ENCODE measurements at places on chromosomes 2 and 18.
A peak's percentile ranks its signal among the peaks of the same experiment; 100 is the strongest.

GRCh38 chr2:10303694-10304378 is 1.1 kb downstream of the HPCAL1 start:
- peak; percentile 69 for DNase-seq

GRCh38 chr2:236813766-236814165 is 244.1 kb downstream of the ACKR3 start:
- DNase-seq: no peak

DNA sequence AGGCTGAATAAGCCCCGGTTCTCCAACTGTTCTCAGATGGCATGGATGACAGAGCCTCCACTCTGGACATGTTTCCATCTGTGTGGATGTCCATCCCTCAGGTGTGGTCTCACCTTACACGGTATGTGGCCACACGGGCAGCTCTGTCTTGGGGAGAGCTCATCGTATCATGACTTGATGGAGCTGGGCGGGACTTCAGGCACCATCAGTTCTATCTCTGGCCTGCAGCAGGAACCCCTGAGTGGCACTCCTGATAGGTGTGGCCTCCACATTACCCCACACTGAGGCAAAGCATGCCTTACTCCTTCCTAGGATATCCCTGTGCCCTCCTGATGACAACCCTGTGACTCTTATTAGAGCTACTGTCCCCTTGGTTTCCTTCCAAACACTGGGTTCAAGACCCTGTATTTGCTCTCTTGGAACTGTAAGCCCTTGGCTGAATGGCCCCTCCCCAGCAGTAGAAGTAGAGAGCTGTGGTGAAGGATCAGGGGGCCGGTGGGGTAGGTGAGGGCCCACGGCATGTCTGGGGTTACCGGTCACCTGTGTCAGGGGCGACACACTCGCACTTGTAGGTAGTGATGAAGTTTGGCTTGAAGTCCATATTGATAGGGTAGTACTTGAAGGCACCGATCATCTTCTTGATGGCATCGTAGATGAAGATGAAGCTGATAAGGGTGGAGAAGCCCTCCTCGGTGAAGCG is 48.2 kb downstream of the MTHFD2 start:
- no peak for DNase-seq

- no peak for DNase-seq
Measured at GRCh38 chr2:101776172-101777043, 78.9 kb downstream of the MAP4K4 start.

DNA sequence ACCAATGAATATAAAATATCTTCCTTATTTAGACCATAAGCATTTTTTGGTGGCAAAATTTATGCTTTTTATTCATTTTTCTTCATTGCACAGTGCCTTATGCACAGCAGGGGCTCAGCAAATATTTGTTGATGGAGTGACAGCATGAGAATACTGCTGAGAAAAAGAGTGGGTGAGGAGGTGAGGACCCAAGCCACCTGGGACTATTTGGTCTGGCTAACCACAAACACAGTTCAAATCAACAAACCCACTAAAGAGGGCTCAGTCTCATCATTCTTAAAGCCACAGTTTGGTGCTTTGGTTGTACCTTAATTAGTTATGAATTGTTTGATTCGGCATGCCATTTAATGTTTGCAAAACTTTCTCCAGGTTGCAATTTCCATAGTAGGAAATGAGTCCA is 183.5 kb upstream of the ZNF521 start:
- DNase-seq: no peak

Data from CD8-positive, alpha-beta T cell (primary cell).